ENCODE measurements at places on chromosomes 7 and 10.
A peak's percentile ranks its signal among the peaks of the same experiment; 100 is the strongest.

DNA sequence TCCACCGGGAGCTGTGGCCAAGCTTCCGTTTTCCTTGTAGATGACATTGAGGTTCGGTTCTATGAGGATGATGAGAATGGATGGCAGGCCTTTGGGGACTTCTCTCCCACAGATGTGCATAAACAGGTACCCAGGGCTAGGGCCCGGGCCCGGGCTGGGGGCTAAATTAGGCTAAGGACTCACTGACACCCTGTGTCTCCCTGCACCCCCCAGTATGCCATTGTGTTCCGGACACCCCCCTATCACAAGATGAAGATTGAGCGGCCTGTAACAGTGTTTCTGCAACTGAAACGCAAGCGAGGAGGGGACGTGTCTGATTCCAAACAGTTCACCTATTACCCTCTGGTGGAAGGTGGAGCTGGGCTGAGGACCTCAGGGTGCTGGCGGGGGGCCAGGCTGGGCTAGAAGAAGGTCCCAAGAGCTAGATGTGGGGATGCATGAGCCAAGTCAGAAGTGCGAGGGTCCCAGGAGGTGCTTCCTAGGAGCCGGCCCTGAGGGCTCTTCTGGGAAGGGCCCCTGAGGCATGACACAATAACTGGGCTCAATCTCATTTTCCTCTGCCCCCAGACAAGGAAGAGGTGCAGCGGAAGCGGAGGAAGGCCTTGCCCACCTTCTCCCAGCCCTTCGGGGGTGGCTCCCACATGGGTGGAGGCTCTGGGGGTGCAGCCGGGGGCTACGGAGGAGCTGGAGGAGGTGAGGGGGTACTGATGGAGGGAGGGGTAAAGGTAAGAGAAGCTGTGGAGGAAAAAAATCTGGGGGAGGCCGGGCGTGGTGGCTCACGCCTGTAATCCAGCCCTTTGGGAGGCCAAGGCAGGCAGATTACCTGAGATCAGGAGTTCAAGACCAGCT, 2.9 kb downstream of the NFKB2 start:
- DNase-seq: no peak

DNA sequence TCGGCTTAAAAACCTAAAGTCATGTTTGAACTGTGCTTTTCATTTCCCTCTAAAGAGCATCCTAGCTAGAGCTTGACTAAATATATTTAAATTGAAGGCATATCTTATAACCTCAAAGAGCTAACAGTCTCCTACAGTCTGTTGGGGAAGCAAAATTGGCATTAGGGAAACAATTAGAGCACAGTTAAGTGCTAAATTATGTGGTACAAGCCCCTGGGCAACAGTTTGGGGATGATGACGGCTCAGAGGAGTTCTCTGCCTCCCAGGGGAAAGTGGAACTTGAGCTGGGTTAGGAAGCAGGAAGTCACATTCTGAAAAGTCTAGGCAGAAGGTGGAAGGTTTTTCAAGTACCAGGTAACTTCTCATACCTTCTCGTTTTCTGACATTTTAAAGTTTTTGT, 18.6 kb upstream of the GOT1 start:
- no peak for DNase-seq

GRCh38 chr7:85734823-85735222, 548.0 kb upstream of the SEMA3D start:
- DNase-seq: no peak

DNA sequence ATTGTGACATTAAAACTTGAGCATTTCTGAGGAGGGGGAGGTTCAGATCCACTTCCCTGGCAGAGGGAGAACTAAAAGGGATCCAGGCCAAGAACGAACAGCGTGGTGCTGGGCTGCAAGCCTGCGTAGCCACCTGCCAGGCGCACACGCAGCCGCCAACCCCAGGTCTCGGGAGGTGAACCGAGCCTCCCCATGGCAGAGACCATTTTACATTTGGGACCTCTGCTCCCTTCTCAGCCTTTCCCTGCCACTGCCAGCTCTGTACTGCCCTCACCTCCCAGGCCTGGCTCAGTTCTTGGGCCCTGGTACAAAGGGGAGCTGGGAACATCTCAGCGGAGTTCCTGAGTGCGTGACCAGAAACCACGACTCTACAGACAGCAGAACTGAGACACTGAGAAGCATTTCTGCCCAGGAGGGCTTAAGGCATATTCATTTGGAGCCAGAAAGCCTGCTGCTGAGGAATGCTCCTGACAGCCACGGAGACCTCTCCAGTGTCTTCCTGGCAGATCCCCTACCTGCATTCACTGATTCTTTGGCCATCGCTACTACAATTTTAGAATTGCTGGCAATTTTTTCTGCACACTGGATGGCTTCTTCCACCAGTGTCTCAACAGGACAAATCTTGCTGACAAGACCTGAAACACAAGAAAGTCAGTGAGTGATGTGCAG, 7.6 kb downstream of the ECHS1 start:
- DNase-seq: no peak

DNA sequence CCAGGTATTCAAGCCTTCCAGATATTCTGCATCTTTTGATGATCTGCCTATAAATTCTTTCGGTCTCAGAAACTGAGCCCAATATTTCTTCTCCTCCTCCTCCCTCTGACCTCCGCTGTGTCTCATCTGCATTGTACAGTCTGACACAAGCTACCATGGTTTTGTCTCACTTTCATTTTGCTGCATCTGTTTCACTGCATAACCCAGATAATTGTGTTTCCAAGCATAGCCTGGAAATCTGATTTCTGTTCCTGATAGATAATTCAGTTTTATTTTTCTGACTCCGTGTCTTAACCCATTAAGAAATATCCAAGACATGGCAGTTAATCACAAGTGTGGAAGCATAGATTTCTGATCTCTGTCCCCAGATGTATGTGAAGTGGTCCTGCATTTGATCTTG, 374.2 kb upstream of the SEMA3A start:
- DNase-seq: no peak

- peak; percentile 58 for DNase-seq
Measured at GRCh38 chr10:83917537-83918506, 221.5 kb upstream of the GHITM start.

- DNase-seq: no peak
Measured at GRCh38 chr7:92916770-92917224, 80.4 kb upstream of the CDK6 start.

DNA sequence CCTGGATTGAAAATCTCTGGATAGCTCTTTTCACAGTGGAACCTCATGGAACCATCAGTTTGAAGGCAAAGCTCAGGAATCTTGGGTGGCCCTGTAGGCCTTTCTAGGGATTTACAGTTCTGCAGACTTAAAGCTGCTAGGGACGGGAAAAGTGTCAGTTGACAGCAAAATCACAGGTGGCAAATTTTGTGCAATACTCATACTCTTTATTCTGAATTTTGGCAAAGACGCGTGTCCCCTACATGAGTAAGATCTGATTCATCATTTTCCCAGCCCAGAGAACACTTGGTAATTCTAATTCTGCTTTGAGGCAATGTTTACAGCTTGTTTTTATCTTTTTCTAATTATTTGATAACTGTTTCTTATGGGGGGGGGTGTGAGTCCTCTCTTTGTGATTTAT, 3.6 kb downstream of the LRRC17 start:
- DNase-seq: no peak

All from suppressor macrophage treated with lipopolysaccharide for 1 hour (primary cell).